ENCODE measurements at places on chromosomes 7 and 10.

DNA sequence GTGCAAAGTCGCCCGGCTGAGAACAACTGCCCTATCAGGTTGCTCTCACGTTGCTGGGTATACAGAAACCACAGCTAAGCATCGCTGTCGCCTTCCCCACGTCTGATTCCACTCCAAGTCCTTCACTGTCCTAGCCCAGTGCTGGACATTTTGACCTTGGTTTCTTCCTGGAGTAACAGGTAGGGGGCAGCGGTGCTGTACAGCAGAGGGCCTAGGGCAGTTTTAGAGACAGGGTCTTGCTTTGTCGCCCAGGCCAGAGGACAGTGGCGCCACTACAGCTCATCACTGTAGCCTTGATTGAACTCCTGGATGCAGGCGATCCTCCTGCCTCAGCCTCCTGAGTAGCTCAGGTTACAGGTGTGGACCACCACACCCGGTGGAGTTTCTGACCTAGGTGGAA, 2.6 kb downstream of the CLDN15 start:
- DNase-seq = peak; percentile 34

DNA sequence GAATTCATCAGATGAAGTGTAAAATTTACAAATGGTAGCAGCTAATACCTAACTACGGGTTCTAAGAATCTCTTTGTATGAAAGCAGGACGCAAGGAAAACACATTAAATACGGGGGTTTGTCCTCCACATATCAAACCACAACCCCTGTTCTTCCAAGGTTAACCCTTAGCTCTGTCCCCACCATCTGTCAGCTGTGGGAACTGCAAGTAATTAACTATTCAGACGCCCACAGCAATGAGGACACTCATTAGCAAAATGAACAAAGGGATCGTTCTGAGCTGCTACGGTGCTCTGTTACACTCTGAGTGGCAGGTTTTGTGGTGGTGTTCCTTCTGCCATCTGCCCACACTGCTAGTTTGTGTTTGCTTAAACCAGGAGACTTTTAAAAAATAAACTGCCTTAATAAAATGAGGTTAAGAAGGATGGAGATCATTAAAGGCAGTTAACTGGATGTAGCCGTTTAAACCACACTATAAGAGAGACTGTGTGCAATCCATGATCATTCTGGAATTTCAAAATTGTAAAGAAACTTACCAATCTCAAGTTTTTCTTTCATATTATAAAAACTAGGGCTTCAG, 51.4 kb downstream of the C10orf67 start:
- DNase-seq = peak; percentile 33

GRCh38 chr10:110844617-110844881, 27.2 kb upstream of the PDCD4 start:
- no peak for DNase-seq

DNA sequence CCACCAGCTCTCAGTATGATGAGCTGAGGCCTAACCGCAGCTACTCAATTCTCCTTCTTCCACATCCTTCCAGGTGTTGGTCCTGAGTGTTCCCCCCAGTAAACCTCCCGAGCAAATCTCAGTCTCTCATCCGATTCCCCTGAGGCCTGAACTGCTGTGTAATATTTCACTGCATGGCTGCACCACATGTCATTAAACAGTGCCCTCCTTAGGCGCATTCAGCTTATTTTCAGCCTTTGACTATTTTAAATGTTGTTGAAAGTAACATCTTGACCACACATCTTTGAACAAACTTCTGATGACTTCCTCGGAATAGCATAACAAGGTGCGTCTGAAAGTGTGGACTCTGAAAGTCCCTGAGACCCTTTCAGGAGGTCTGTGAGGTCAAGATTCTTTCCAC, 62.8 kb upstream of the NPS start:
- no peak for DNase-seq

GRCh38 chr7:148374396-148375259, 215.9 kb upstream of the C7orf33 start:
- DNase-seq = no peak

GRCh38 chr7:28649811-28650210, 237.5 kb downstream of the CREB5 start:
- no peak for DNase-seq

DNA sequence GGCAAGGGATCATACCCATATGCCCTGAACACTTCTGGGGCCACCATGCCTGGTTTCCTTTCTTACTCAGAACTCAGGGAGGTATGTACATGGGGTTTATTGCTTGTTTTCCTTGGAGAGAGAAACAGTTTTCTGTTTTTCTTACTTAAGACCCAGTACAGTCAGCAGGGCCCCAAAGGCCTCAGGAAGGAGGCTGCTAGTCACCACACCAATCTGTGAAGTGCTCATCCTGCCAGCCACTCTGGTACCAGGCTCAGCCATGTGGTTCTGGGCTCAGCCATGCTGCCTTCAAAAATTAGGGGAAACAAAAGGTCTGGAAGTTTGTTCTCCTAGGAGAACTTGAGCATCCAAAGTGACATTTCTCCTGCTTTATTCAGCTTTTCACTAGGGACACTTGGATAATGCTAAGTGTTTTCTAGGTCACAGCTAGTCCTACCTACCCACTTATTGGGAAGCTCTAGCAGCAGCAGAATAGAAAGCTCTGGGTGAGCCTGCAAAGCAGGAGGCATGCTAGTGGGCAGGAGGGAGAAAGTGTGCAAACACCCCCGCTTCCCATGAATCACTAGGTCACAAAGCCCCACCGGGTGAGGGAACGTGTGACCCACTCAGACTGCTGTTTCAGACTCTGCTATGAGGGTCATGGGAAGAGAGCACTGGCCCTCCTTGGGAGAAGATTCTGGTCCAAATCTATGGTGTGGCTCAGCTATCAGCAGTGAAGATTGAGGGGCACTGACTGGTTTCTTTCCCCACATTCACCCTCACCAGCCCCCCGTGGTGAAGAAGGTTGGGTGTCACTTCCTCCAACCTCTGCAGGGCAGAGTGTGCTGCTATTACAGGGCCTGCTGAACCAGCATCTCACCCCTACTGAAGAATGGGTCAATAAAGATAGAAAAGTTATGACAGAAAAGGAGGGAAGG, 23.9 kb downstream of the NUDCD3 start:
- no peak for DNase-seq

- DNase-seq = no peak
These were observed 21.4 kb downstream of the POT1 start for GRCh38 chr7:124908259-124908658.

DNA sequence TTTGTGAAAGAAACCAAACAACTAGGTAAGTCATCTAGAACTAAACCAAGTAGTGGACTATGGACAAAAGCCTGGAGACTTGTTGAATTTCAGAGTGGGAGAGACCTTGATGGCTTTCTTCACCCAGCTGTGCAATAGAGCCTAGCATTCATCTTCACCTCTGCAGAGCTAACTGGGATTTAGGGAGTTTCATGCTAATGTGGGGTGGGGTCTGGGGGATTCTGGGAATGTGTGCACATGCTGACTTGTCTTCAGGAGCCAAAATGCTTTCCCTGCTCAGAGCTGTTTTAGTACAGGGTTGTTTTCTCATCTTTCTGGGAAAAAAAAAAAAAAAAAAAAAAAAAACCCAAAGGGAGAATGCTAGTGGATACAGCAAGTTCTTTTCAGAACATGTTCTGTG, 81.3 kb upstream of the ARHGAP21 start:
- no peak for DNase-seq

DNA sequence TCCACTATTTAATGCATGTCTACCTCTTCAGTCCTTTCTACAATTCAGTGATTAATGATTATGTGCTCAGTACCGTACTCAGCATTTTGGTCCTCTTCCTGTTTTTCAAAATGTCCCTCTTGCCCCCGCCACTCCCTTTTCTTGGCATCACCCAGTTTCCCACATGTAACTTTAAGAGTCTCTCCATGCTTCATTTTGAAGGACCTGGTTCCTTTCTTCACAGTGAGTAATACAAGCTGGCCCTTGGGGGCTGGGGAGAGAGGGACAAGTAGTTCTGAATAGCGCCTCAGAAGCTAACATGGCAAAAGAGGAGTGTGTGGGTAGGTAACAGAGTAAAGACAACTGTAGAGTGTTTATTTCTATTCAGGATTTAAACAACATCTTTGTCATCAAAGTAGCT, 34.6 kb upstream of the SLIT1 start:
- no peak for DNase-seq

DNA sequence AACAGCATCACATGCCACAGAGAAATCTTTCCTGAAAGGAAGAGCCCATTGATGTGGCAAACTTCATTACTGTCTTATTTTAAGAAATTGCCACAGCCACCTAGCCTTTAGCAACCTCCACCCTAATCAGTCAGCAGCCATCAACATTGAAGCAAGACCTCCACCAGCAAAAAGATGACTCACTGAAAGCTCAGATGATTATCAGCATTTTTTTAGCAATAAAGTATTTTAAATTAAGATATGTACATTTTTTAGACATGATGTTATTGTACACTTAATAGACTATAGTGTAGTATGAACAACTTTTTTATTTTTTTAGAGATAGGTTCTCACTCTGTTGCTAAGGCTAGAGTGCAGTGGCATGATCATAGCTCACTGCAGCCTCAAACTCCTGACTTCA, 14.8 kb downstream of the STEAP1B start:
- DNase-seq = no peak

DNA sequence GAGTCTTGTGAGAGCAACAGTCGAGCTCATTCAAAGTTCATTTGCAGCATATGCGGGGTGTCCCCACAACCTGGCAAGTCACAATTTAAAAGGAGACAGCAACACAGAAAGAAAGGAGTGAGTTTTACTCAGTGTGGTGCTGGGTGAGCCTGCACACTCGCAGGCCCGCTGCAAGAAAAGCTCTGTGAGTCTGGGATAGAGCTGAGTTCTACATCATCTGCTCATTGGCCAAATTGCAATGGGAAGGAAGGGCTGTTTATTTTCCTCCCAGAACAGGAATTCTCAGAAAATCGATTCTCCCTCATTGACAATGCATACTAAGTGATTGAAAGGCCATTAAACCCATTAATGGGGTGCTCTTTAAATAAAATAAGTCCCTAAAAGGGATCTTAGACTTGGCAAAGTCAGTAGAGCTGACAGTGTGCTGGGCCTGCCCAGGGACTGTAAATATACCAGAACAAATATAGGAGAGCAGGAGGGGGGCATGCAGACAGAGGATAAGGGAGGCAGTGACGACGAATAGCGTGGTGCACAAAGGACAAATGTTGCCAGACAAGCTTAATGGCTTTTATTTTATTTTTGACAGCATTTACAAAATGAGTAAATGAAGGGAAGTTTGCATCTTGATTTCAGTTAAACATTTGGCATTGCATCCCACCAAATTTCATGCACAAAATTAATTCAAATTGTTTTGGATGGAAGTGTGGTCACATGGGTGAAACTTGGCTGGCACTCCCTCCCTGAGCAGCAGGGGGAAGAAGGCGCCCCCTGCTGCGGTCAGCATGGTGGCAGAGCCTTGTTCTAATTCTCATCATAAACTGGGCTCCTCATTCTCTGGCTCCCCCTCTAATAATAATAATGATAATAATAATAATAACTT, 215.7 kb downstream of the SNX10 start:
- peak; percentile 66 for DNase-seq

DNA sequence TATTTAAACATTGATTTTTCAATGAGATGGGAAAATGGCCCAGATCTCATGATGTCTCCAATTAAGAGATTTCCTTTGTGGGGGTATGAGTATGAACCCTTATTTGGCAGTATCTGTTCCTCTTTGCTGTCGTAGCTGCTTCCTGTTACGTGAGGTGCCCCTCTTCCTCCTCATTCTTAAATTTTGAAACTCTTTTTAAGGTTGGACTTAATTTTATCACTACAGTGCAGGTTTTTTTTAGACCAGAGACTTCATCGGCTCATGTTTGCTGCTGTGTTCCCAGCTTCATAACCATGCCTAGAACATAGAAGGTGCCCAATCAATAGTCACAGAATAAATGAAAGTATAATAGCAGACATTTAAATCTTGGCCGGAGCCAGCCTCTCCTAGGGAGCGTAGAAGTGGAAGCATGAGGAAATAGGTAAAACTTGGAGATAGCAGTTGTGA, 2.4 kb downstream of the MIOS start:
- no peak for DNase-seq

DNA sequence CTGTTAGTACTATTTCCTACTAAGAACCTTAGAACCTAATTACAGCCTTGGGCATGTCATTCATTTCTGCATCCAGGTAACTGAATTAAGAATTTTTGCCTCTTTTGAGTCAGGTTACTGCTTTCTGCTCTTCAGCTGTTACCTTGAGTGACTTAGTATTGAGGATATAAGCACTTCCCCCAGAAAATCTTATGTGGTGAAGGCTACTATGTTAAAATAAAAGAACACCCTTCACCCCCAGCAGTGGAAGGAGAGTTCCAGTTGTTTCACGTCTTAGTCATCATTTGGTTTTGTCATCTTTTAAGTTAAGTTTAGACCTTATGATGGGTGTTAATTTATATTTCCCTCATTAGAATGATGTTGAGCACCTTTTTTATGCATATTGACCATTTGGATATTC, 82.8 kb downstream of the GLCCI1 start:
- peak; percentile 26 for DNase-seq

DNA sequence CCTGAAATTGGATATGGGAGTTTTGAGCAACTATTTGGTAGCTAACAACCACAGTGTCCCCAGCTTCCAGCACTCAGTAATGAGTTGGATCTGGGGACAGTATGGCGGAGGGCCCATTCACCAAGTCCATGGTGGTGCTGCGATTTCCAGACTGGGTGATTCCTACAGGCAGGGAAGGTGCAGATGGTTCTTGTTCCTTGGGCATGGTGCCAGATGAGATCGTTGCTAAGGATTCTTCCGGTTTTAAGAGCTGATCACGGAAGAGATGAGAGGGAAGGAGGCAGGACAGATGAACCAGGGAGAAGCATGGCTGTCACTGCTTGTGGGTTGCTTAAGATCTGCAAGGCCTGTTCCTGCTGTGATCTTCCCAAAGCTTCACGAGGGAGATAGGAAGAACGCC, 380.3 kb downstream of the TCERG1L start:
- DNase-seq = peak; percentile 31

- no peak for DNase-seq
These were observed 13.4 kb downstream of the NOM1 start for GRCh38 chr7:156962897-156963296.

DNA sequence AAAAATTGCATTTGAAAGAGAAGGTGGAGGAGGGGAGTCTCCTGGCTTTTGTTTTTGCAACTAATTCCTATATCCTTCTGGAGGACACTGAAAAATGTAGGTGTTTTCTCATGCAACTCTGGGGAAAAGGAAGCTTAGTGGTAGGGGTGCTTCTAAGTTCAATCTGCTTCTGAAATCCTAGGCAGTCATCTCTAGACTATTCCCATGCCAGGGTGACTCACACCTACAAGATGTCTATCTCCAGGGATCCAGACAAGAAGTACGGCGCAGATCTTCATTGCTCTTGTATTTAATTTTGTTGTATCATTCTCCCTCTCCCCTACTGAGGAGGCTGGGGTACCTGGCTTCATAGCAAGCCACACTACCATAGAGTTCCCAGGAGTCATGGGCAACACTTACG, 258.8 kb downstream of the PHF14 start:
- no peak for DNase-seq

GRCh38 chr10:127210936-127211466, 14.6 kb upstream of the INSYN2A start:
- no peak for DNase-seq

DNA sequence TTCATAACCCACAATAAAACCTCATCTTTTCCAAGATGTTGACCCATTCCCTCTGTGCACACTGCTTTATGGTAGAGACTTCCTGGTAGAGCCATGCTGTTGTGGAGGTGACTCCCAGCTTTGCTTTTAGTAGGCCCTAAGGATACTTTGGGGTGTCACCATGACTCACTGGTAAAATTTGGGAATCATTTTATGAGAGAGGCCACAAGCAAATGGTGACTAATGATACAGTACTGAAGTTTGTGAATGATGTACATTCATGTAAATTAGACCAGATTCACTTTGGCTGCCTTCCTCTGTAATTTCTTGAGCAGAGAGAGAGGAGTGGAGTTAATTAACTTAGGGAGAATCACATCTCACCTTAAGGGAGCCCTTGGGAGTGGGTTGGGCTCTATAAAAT, 686.5 kb downstream of the LRMDA start:
- no peak for DNase-seq

All from cerebellar cortex (tissue), 1 donor.